ENCODE measurements at places on chromosomes 13 and 19. TPM values are rescaled to one million over a fixed set of nuclear protein-coding genes. Genes with fewer than 3 reads are reported as not detected.

GRCh38 chr19:5396963-5397362, 56.4 kb upstream of the PTPRS start:
- no peak overlapping the region for H3K27ac ChIP-seq
- no peak for DNase-seq
- no peak overlapping the region for H3K4me3 ChIP-seq

GRCh38 chr13:31625115-31625514, 114.2 kb upstream of the RXFP2 start:
- no peaks in the 10 kb centered on the region for H3K27me3 ChIP-seq
- H3K36me3 ChIP-seq = no peaks in the 10 kb centered on the region
- H3K27ac ChIP-seq = no peak overlapping the region

GRCh38 chr19:4636151-4636717, 3.1 kb upstream of the TNFAIP8L1 start:
- no peak overlapping the region for H3K27ac ChIP-seq
- H3K36me3 ChIP-seq = no peaks in the 10 kb centered on the region
- no peaks in the 10 kb centered on the region for H3K27me3 ChIP-seq
- H3K4me1 ChIP-seq = peaks cover 36% of the 10 kb centered on the region
- H3K4me3 ChIP-seq = peak overlapping the region; percentile 35

Gene RDH8
- total RNA-seq = not detected

Gene ZNF264
- 26.3 TPM for total RNA-seq

Gene FGF22
- not detected for total RNA-seq

GRCh38 chr13:111943229-111943795, 123.6 kb upstream of the SOX1 start:
- peaks cover 31% of the 10 kb centered on the region for H3K27me3 ChIP-seq
- no peaks in the 10 kb centered on the region for H3K4me1 ChIP-seq
- no peaks in the 10 kb centered on the region for H3K36me3 ChIP-seq
- no peak for DNase-seq

GRCh38 chr19:52942386-52943133, 19.3 kb upstream of the ZNF888 start:
- DNase-seq = peak; percentile 97
- H3K27me3 ChIP-seq = no peaks in the 10 kb centered on the region
- peak overlapping the region; percentile 84 for H3K27ac ChIP-seq
- H3K4me3 ChIP-seq = peak overlapping the region; percentile 71
- no peaks in the 10 kb centered on the region for H3K36me3 ChIP-seq

GRCh38 chr13:33235078-33235477, 50.5 kb downstream of the STARD13 start:
- DNase-seq = no peak
- H3K4me1 ChIP-seq = peaks cover 41% of the 10 kb centered on the region
- no peaks in the 10 kb centered on the region for H3K27me3 ChIP-seq
- peak overlapping the region; percentile 67 for H3K27ac ChIP-seq
- no peak overlapping the region for H3K4me3 ChIP-seq

Gene WDR88
- not detected for total RNA-seq

DNA sequence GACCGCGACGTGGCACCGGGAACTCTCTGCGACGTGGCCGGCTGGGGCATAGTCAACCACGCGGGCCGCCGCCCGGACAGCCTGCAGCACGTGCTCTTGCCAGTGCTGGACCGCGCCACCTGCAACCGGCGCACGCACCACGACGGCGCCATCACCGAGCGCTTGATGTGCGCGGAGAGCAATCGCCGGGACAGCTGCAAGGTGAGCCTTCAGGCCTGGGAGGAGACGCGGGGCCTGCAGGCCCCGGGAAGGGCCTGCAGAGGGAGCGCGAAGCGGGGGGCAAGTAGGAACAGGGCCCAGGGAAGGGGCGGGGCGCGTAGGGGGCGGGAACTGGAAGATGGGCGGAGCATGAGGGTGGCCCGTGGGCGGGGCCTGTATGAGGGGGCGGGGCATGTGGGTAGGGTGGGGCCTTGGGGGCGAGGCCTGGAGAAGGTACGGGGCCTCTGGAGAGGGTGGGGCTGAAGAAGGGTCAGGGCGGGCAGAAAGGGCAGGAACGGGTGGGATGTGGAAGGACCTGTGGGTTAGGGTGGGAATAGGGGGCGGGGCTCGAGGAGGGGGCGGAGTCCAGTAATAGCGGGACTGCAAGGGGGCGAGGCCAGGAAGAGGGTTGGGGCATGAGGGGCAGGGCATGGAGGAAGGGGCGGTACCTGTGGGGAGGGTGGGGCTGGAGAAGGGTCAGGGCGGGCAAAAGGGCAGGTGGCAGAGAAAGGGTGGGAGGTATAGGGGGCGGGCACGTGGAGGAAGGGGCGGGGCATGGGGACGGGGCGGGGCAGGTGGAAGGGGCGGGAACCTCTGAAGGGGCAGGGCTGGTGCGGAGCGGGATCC, 2.5 kb downstream of the CFD start:
- no peak overlapping the region for H3K27ac ChIP-seq
- H3K27me3 ChIP-seq = peaks cover 52% of the 10 kb centered on the region
- no peaks in the 10 kb centered on the region for H3K36me3 ChIP-seq
- DNase-seq = no peak
- peaks cover 41% of the 10 kb centered on the region for H3K4me1 ChIP-seq

Measured in sigmoid colon (tissue), 7 donors.